ENCODE measurements at places on chromosomes 11 and 22.

- no peak for DNase-seq
Measured at GRCh38 chr11:96218901-96219300, 124.1 kb downstream of the MAML2 start.

- no peak for DNase-seq
Measured at GRCh38 chr11:24567380-24567779, 70.5 kb downstream of the LUZP2 start.

- no peak for DNase-seq
Measured at GRCh38 chr11:112179601-112180000, 4.3 kb downstream of the BCO2 start.

GRCh38 chr11:129828301-129828836 lies 12.7 kb downstream of the TMEM45B start:
- no peak for DNase-seq

DNA sequence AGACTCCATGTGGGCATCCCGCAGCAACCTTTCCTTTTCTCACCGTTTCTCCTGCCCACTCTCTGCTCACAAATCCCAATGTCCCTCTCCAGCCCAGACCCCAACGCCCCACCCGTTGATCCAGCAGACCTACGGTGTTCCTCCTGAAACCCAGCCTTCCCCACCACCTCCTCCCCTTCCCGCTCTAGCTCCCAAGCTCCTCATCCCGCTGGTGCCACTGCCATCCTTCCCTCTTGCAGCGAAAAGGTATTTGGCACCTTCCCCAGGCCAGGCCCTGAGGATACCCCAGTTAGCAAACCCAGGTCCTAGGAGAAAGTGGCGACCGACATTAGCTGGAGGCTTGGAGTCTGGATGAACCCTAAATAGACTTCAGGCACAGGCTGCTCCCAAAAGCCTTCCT lies 84.0 kb upstream of the RTL6 start:
- no peak for DNase-seq

DNA sequence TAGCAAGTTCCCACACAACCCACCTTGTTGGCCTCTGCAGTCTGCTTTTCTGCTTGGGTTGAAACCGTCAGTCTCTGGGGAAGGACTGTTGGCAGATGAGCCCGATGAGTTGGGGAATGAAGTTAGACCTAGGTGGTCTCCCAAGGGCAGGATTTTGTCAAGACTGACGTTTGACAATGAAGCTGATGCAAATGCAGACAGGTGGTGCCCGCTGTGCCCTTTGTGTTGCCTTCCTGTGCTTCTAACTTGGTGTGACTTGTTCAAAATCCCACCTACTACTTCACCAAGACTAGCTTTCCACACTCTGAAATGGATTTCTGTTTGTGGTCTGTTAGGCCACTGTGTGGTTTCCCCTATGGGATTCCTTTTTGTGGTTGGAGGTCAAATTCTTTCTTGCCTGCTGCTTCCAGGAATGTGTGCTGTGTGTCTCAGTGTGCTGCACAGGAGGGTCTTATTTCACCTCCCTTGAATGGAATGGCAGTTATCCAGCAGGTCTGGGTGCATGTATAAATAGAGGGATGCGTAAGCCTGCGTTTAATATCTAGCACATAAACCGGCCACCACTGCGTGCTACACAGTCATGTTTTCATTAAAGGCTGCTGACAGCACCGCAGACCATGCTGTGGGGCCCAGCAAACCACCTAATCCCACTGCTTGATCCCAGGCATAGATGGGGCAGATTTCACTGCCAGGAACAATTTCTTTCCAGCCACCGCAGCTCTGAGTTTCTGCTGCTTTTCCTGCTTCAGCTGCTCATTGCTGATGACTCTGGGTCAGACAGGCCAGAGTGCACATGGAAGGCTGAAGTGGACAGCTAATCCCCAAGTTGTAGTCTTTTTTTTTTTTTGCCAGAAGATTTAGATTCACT lies 44.8 kb downstream of the ADAMTS8 start:
- DNase-seq = no peak

DNA sequence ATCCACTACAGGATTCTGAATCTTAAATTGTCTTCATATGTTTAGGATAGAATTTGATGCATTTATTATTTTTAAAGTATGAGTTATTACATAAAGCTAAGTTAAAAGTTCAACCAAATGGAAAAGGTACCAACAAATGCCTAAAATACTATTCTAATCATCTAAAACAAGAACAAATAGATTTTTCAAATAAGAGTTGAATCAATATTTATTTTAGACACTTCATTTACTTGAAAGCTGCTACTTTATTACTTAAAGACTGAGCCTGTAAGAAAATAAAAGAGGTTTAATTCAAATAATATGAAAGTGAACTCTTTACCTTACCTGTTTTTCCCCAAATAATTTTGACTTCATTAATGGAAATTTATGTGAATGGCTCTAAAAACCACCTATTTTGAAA lies 16.9 kb downstream of the LDHAL6A start:
- DNase-seq = no peak

DNA sequence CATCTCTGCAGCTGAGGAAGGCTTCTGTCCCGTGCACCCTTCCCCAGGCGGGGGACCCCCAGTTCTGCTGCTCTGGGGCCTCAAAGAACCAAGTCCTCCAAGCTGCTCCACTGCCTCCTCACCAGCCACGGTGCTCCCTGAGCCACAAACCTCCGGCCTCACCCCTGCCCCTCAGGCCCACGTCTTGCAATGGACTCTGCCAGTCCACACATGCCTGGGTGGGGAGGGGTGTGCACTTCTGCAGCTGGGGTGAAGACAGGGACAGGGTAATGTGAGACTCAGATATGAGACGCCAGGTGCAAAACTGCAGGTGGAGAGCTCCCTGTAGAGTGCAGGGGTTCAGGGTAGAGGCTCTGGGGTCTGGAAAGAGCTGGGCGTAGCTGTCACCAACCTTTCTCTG lies 3.2 kb upstream of the PTDSS2 start:
- no peak for DNase-seq

- DNase-seq = no peak
Measured at GRCh38 chr11:68314203-68315170, 2.1 kb downstream of the LRP5 start.

- no peak for DNase-seq
Measured at GRCh38 chr11:66277471-66278362, at the start of gene CNIH2. TSS of gene CNIH2 (plus strand) at chr11:66278175. CDS start at chr11:66278457, 282 bp downstream.

DNA sequence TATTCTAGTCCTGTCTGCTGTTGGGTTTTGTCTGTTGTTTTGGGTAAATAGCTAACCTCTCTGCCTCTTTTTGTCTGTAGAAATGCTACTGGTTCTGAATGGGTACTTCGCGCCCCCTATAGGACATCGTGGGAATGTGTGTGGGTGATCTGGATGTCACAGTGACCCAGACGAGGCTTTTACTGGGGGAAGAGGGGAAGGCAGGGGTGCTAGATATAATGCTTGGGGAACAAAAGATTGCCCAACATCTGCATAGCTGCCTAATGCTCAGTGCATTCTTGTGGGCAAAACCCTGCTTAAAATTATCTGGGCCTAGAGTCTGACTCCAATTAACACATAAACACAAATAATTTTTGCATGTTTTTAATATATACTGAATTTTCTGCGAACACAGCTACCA lies 57.7 kb downstream of the BMAL1 start:
- DNase-seq = no peak

DNA sequence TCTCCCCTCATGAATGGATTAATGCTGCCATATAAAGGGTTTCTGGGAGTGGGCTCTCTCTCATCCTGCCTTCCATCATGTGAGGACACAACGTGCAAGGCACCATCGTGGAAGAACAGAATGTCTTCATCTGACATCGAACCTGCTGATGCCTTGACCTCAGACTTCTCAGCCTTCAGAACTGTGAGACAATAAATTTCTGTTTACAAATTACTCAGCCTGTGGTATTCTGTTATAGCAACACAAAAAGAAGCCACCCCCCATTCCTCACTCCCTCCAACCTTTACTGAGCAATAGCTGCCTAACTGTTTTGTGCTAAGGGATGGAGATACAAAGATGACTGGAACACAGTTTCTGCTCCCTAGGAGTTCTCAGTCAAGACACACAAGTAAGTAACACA lies 106.1 kb upstream of the PLET1 start:
- DNase-seq = no peak

DNA sequence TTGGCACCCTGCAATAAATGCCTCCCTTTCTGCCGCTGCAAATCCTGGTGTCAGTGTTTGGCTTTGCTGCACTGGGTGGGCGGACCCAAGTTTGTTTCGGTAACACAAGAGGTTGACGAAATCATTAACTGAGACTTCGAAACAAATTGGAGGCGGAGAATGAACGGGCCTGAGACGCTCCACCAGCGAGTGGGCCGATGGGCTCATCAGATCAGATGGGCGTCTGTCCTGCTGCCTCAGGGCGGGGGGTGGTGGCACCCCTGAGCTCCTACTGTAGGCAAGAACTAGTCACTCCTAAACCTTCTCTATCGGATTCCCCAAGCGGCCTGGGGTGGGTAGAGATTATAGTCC lies 918 bp upstream of the CAPN5 start:
- no peak for DNase-seq

GRCh38 chr11:315051-315481 lies 1.2 kb downstream of the IFITM1 start:
- peak; percentile 18 for DNase-seq

GRCh38 chr11:71221821-71222220 lies 30.6 kb downstream of the SHANK2 start:
- DNase-seq = no peak

GRCh38 chr11:104343578-104343977 lies 179.6 kb upstream of the PDGFD start:
- no peak for DNase-seq

DNA sequence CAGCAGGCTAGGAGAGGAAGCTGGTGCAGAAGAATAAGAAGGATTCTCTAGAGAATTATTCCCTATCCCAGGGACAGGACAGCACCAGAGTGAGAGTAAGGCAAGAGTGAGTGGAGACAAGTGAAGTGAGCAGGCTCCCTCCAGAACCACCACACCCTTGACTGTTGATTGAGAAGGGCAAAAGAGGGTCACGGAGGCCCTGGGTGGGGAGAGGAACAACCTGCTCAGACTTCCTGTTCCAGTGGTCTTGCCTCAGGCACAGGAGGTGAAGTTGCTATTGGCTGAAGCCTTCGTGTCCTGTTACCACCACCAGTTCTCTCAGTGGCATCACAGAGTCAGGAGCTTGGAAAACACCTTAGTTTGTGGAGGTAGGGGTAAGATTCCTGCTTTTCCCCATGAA lies 51.7 kb upstream of the CCDC89 start:
- DNase-seq = no peak

GRCh38 chr11:76181371-76181770 lies 24.9 kb downstream of the WNT11 start:
- DNase-seq = no peak

- no peak for DNase-seq
Measured at GRCh38 chr11:86698639-86699038, 26.2 kb upstream of the ME3 start.

- DNase-seq = no peak
Measured at GRCh38 chr11:26045082-26045481, 286.8 kb upstream of the ANO3 start.

- DNase-seq = no peak
Measured at GRCh38 chr11:134483857-134484256, 71.8 kb upstream of the B3GAT1 start.

DNA sequence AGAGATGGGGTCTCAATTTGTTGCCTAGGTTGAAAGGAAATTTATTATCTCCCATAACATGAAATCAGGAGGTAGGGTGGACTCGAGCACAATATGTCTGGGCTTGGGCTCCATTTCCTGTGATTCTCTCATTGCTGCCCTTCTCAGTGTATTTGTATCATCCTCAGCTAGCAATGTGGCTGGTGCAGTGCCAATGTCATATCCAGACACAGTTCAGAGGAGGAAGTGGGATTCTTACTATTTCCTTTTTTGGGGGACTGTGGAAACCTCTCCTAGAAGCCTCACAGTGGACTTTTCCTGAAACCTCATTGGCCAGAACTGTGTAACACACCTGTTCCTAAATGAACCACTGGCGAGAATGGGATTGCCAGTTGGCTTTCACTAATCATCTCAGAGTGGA lies 21.0 kb upstream of the SWAP70 start:
- DNase-seq = no peak

- DNase-seq = no peak
Measured at GRCh38 chr11:503179-503981, 3.7 kb downstream of the RNH1 start.

DNA sequence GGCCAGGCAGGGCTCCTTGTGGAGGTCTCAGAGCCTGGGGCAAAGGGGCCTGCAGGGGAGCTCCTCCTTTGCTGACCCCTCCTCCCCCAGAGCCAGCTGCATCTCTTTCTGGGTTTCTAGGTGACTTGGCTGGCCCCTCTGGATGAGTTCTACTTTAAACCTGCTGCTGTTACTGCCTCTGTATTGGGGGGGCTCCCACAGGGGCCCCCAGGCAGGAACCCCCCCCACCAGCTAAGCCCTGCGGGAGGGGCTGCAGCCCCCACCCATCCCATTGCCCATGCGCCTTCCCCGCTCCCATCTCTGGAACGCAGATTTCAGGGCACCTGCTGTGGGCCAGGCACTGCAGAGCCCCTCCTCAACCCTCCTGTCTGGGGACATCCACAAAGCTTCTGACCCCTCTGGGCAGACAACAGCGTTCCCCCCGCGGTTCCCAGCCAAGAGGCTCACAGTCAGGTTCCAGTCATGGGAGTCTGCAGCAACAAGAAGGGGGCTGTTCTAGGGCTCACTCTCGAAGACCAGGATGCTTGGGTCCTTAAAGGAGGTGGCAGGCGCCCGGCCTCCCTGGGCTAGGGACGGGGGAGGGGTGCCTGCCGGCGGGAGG lies 815 bp upstream of the PLCB3 start:
- no peak for DNase-seq

DNA sequence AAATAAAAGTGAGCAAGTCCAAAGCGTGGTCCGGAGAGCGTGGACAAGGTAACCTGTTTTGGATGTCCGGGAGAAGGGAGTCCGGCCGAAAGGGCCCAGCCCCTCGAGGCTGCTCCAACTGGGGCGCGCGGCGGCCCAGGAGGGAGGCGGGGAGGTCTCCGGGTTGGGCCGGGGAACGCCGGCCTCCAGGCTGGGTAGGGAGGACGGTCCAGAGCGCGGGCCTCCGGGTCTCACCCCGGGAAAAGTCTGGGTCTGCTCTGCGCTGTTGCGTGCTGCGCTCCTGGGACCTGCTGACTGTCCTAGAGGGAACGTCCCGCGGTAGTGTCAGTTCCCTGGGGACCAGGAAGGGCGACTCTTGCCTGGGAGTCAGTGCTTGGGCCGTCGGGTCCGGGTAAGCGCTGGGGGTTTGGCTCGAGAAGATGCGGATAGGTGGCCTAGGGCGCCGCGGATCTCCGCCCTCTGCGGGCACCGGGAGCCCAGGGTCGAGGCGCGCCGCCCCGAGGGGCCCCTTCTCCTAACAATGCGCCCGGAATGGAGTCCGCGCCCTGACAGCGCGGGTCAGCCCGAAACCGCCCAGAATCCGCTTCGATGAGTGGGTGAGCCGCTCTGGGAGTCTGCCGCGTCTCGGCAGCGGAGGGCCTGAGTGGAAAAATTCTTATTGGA lies 988 bp upstream of the FLI1 start:
- DNase-seq = no peak

- DNase-seq = no peak
Measured at GRCh38 chr22:31179345-31179744, 19.4 kb downstream of the RNF185 start.

GRCh38 chr11:17721242-17721999 lies 2.0 kb downstream of the MYOD1 start:
- no peak for DNase-seq
